ENCODE measurements at places on chromosomes 2 and 18.

GRCh38 chr2:73896362-73897239 is 3.8 kb downstream of the ACTG2 start:
- DNase-seq: no peak

DNA sequence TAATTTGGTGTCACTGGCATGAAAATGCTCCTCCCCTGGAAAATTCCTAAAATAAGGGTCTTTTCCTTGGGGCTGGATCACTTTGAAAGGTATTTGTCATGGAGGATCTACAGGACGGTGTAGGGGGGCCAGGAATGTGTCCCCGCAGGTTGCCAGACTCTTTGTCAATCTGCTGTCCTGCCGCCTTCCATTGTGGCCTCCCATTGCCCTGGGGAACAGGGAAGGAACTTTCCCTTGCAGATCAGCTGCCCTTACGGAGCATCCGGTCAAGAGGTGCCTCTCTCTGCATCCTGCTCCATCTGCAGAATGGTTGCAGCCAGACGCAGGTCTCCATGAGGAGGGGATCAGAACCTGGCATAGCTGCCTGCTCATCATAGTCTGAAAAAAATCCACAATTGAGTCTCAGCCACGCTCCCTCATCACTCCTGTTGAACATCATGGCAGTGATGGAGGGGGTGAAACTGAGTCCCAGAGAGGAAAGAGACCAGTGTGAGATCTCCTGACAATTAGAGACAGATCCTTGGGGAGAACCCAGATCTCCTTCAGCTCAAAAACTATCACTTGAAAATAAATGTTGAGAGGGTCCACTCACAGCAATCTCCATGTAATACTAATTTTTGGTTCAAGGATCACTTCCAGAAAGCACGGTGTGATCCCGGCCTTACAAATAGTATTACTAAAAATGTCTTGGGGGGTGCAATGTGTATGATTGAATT is 244.8 kb downstream of the MYCN start:
- DNase-seq: no peak

DNA sequence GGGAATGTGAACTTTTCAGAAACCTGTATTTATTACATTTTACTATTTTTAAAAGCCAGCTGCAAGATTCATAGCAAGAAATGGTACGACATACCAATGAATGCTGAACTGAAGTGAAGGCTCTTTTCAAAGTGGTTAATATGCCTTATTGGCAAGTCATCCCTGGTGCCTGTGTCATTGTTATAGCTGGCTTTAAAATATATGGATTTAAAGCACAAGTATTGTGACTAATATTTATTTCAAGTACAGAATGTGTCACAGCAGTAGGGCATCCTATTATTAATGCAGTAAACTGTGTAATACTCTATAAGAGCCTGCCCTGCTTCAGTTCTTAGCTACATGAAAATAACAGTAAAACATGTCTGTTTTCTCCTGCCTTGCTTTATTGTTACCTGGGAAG is 10.8 kb downstream of the TSHZ1 start:
- DNase-seq: no peak

- DNase-seq: no peak
These were observed at the start of gene NFATC1 for GRCh38 chr18:79395761-79396404. TSS of gene NFATC1 (plus strand) at chr18:79395930. CDS start at chr18:79396225, 295 bp downstream.

- no peak for DNase-seq
These were observed 31.0 kb downstream of the MSGN1 start for GRCh38 chr2:17847236-17847635.

GRCh38 chr2:233241803-233242202 is 9.7 kb upstream of the ATG16L1 start:
- no peak for DNase-seq

DNA sequence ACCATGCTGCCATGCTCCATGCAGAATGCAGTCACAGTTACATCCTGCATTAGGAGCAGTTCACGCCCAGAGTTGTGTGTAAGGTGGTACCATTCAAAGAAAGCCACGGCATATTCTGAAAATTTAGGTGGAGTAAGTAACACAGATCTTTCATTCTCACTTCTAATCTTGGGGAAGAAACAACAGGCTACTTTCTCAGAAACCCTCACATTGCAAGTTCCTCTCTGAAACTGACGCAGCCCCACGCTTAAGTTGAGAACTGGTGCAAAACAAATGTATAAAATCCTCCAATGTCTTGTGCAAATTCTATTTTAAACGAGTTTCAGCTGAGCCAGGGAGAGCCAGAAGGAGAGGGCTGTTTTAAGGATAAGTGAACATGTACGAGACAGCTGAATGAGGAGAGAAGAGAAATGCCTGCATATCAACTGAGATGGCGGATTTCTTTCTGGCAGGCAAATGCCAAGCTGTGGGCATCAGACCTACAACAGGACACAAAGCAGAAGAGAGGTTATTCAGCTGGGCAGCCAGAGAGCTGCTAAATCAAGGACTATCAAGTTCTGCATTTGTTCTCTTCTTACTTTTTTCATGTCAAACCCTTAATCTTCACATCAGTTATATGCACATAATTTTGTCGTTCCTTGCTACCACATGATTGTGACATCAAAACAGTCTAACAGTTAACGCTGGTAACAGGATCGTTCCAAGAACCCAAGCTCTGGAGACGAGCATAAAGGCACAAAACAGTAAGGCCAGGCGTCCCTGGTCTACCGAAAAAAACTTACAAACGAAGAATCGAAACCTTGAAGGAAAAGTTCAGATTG is 6.4 kb downstream of the ARL4C start:
- DNase-seq: no peak

DNA sequence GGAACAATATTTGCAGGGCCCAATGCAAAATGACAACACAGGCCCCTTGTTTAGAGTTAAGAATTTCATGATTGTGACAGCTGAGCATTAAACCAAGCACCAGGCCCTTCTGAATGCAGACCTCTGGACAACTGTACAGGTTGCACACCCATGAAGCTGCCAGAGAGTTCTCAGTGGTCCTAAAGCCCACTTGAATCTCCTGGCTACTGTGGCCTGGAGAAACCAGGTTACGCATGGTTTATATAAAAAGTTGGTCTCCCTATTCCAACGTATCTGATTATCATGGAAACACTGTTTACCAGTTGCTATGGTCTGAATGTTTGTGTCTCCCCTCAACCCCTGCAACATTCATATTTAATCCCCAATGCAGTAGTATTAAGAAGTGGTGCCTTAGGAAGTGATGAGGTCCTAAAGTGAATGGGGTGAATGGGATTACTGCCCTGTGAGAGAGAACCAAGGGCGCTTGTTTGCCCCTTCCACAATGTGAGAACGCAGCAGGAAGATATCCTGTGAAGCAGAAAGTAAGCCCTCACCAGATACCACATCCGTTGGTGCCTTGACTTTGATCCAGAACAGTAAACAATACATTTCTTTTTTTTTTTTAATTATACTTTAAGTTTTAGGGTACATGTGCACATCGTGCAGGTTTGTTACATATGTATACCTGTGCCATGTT is 48.0 kb upstream of the ANXA4 start:
- no peak for DNase-seq

DNA sequence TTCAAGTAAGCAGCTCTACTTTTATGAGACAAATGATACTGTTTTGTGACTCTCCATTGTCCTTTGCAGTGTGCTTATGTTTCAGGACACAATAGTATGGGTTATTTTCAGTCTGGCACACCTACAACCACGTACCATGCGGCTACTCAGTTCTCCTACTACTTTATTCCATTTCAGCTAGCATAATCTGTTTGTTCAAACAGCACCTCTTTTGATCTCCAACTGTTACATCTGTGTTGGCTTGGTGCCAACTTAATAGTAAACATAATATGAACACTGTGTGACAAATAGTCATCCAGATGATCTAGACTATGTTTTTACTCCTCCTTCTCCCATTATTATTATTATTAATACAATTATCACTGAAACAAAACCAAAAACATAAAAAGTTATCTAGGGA is 40.5 kb downstream of the MYO3B start:
- no peak for DNase-seq

- DNase-seq: no peak
These were observed 119.4 kb downstream of the TMEM18 start for GRCh38 chr2:557635-558301.

DNA sequence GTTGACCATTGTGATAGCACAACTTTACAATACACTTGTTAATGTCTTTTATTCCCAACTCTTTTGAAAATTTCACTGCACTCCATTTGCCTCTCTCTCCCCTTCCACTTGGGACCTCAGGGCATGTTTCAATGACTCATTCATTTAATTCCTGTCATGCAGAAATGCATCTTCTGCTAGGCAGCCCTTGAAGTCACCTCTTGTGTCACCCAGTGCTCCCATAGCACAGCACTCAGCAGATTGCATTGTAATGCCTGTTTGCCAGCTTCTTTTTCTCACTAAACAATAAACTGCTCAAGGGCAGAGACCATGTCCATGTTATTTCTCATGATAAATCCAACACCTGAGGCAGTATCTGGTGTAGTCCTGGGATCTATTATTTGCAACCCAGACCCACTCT is 85.9 kb upstream of the ACSL3 start:
- no peak for DNase-seq

GRCh38 chr2:138090330-138090729 is 126.1 kb downstream of the HNMT start:
- no peak for DNase-seq

GRCh38 chr2:74959106-74959751 is 786 bp downstream of the POLE4 start:
- DNase-seq: no peak

DNA sequence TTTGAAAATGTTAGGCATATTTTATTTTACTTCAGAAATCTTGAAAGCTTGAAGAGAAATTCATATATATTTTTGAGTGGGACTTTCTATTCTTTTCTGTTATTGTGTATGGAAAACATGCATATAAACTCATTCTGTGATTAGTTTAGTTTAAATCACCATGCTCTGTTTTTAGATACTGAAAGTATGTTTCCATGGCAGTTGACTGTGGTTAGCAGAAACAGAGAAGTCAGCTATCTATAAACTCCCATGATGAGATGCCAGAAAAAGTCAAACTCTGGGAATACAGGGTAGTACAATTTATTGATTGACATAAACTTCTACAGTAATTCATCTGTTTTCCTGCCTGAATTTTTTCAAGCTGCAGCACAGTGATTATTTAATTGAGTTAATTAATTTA is 905.3 kb upstream of the VRK2 start:
- no peak for DNase-seq

- no peak for DNase-seq
These were observed 13.5 kb downstream of the DPP4 start for GRCh38 chr2:162060532-162060931.

DNA sequence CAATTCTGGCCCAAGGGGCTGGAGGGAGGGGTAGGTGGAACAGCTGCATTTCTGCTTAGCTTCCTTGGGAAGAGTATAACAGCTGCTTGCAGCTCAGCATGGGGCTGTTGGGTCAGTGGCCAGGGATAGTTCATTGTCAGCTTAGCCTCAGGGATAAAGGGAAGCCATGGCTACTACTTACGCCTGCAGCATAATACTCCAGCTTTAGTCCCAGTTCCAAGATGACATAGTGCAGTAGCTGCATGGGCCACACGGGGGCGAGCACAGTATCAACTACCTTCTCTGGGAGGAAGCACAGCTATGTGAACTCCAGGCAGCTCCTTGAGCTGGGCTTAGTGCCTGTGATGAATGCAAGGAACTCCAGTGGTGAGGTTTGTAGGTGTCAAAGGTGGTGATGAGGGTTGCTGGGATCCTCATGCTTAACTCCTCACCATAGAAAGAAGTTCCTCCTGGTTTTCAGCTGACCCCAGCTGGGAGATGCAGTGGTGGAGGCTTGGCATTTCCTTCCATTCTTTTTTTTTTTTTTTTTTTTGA is 35.4 kb upstream of the RHOB start:
- no peak for DNase-seq
